Activated gamma-delta T cell (primary cell): ENCODE measurements at places on chromosomes 2 and 18.

DNA sequence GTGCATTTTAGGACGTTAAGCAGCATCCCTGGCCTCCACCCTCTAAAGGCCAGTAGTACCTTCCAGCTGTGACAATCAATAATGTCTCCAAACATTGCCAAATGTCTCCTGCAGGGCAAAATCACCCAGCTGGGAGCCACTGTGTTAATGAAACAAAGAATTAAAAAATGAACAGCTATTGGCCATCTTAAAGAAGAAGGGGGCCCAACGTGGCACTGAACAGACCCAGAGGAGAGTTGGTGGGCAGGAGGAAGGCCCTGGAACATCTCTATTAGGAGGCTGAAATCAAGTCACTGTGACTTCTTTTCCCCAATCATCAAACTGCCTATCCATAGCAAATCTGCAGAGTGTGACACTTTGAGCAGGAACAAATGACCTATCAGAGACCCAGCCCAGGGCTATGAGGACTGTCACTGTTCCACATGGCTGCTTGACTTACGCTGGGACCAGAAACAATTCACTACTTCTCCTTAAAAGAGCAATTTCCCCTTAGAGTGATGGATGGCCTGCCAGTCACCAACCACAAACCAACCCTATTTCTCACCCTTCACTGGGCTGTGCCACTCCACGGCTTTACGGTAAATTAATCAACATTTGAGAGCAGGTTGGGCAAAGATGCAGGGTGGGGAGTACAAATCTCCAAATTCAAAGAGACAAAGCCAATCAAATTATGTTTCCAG is 35.2 kb upstream of the TEX51 start:
- no peak for DNase-seq

- no peak for DNase-seq
Observed at GRCh38 chr2:134133622-134134312, 120.1 kb upstream of the MGAT5 start.

DNA sequence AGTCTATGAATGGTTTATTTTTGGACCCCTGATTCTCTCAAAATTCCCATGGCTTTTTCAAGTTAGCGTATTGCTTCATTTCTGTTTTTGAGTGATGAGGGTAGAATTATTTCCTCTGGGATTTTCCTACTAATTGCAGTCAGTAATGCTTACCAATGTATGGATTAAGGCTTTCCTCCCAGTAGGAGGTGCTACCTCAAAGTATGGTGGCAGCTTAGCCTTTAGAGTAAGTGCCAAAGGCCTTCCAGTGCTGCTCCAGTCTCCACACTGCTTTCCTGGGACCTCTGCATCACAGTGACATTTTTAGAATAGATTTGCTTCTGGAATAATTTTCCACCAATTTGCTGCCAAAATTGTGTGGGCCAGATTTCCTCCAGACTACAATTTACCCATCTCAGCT is 16.2 kb upstream of the SSB start:
- no peak for DNase-seq

DNA sequence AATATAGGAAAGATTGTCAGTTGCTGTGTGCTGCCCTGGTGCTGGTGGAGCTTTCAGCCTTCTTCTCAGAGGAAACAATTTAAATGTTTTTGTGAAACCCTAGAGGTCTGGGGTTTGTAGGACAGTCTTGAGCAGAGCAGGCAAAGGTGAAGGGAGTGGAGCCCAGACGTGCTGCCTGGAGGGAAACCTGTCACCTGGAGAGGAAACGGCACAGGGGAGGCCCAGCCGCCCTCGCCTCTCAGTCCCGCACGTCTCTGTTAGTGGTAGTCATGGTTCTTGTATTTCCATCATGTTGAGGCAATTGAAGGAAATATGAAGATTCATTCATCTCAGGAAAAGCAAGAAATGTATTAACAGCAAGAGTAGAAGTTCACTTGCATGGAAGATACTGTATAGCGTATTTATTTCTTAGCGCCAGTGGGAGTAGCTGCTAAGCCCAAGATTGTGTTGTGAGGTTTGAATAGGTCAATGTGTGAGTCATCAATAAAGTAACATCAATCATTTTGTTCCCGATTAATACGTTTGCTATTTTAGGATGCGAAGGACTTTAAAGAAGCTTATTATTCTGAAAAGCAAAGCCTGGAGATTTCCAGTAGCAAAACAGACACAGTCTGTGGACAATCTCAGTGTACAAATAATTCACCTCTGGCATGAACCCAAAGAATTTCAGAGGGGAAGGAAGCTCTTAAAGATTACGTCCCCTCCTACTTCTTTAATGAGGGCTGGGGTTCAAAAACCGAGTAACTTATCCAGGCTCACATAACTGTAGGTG is 70.4 kb downstream of the LRRFIP1 start:
- DNase-seq: no peak

- DNase-seq: no peak
Observed at GRCh38 chr2:73294239-73294638, 891 bp upstream of the EGR4 start.

GRCh38 chr2:168703926-168704325 is 98.5 kb upstream of the NOSTRIN start:
- DNase-seq: no peak

GRCh38 chr2:237894396-237894979 is 35.1 kb downstream of the RAMP1 start:
- DNase-seq: no peak

GRCh38 chr2:232526372-232526941 is 497 bp downstream of the CHRND start:
- DNase-seq: no peak

DNA sequence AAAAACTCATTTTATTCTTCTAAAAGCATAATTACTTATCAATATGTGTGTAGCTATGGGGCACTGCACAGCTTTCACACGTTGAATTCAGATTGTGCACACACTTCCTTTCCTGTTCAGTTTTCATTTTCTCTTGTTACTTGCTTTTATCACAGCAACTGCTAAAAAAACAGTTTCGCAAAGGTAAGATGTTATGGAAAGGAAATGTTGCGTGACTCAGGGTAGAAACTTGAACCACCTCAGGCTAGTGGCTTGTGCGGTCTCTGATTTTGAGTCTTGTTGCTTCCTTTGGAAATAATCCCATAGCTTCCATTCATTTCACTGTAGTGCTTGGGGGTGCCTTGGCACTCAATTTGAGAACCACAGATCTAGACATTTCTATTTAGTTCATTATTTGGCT is 171.9 kb downstream of the FMNL2 start:
- no peak for DNase-seq

DNA sequence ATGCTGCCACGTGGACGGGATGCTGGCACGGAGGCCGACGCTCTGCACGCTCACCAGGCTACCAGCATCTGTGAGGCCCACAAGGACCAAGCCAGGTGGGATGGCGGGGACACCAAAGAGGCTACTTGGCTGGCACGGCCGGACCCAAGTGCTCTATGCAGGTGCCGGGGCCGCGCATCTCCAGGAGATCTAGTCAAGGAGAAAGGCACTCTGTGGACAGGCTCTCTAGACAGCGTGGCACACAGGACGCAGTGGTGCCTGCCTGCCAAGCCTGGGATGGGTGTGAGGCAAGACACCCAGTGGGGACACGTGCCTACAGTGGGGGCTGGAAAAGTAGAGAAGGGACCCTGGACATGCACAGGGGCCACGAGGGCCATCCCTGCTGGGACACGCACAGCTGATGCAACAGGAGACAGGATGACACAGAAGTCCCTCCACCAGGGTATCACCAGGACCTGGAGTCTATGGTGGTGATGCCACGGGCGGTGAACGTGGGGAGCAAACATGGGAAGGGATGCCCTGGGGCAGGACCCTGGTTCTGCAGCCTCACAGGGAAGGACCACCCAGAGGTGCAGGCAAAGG is 28.5 kb downstream of the ZNF516 start:
- DNase-seq: no peak

DNA sequence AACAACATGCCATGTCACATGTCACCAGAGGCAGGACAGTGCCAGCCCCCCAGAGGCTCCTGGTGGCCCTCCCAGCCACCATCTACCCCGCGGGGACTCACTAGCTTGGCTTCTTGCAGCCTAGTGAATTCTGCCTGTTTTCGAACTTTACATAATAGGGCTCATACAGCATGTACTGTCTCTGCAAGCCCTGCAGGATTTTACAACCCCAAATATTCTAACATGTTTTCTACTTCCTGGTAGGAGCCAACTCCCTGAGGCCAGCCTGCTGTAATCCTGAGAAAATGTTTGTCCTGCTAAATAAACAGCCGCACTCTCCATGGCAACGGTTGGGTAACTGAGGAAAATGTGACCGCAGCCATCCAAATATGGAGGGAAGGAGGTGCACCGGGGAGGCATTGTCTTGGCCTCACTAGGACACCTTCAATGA is 2.7 kb downstream of the PER2 start:
- no peak for DNase-seq

GRCh38 chr2:233210843-233211547 is 40.5 kb upstream of the ATG16L1 start:
- no peak for DNase-seq

GRCh38 chr2:57181315-57182038 is 865.1 kb upstream of the VRK2 start:
- DNase-seq: no peak

DNA sequence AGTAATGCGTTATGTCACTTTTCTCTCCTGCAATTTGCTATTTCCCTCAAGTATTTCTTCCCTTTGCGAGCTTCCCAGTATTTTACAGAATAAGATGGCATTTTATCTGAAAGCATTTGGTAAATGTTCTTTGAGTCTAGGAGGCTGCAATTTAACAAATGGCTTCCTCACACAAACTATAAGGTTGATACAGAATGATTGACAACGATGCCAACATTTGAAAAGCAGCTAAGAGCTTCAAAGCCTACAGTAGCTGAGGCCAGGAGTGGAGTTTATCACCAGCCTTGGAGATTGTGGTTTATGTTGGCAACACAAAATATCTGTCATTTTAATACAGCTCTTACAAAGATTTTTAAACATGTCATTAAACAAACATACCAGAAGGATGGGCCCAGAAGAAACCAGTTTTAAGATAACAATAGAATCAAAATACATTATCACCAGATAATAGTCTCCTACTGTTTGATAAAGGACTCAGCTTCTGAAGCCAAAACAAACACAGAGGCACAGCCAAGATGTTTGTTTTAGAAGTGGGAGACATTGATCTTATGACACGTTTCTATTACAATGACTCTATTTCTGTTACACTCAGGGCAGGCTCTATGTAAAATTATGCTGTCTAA is 711.4 kb upstream of the ACVR2A start:
- no peak for DNase-seq

DNA sequence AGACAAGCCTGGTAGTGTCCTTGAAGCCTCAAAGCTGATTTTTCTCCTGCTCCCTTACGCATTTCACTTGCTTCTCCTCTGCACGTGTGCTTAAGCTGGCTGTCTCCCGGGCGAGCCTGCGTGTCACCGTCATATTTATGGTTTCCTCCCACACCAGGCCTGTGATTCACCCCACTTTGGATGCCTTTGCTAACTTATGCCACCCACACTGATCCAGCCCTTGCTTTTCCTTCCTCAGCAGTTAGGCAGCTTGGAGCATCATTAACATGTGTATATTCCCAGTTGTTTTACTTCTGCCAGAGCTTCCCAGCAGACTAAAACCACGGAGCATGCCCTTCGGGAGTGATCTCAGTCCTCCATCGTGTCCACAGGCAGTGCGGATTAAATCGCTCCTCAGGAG is 2.2 kb downstream of the ST3GAL5 start:
- no peak for DNase-seq

DNA sequence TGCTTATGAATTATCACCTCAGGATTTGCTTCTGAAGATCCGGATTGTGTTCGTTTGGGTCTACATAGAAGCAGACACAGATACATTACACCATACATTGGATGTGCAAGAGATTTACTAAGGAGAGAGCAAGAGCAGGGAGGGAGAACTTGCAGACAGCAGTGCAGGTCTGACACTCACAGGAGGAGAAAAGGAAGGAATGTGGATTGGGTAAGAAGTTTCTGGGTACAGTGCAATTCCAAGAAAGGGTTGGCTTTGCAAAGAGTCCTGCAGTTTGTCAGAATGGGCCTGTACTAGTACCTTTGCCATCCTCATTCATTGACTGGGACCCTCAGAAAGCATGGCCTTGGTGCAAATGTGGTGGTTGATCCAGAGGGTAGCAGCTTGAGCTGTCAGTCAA is 4.8 kb upstream of the THOC1 start:
- DNase-seq: no peak

DNA sequence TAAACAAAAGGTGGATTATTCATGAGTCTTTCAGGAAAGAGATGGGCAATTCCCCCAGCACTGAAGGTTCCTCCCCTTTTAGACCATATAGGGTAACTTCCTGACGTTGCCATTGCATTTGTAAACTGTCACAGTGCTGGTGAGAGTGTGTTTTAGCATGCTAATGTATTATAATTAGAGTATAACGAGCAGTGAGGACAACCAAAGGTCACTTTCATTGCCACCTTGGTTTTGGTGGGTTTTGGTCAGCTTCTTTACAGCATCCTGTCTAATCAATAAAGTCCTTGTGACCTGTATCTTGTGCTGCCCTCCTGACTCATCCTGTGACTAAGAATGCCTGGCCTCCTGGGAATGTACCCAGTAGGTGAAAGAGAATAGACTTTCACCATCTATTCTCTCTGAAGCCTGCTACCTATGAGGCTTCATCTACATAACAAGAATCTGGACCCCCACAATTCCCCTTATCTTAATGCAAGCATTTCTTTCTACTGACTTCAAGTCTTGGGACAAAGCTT is 148.7 kb downstream of the CABLES1 start:
- no peak for DNase-seq

DNA sequence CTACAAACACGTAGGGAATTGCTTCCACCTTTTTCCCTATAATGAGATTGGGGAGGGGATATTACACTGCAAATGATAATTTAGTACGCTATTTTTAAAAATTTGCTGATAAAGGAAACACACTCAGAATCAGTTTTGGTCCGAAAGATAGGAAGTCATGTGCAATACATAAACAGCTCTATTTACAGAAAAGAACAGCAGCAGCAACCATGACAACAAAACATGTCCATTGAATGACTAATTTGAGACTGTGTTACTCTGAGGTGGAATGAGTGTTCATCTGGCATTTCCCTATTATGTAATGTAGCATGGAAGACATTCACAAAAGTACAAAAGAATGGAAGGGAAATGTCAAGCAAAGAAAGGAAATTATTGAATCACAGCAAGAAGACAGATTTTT is 337.2 kb downstream of the NBAS start:
- DNase-seq: no peak
